ENCODE measurements at places on chromosomes 7 and 10.
A peak's percentile ranks its signal among the peaks of the same experiment; 100 is the strongest.

- peak; percentile 11 for DNase-seq
Observed at GRCh38 chr7:91034459-91035368, 229.5 kb upstream of the FZD1 start.

- no peak for DNase-seq
Observed at GRCh38 chr7:1536743-1537534, 6.4 kb downstream of the MAFK start.

GRCh38 chr7:7576344-7576743 is 9.7 kb downstream of the MIOS start:
- DNase-seq, result no peak

DNA sequence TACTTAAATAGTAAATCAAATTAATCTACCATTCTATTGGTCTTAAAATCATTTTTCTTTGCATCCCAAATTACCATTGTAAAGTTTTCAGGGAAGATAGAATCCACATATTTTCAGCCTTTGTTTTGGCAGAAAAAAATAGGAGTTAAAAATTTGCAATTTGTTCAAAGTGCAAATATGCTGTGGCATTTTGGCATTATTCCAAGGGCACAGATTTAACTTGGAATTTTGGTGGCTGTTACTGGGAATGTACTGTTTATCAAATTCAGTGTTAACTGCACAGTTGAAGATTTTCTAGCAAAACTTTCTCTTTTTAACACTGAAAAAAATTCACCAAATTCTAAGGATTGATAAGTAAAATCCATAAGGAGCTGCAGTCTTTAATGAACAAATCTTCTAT is 151.0 kb upstream of the HDAC9 start:
- no peak for DNase-seq

DNA sequence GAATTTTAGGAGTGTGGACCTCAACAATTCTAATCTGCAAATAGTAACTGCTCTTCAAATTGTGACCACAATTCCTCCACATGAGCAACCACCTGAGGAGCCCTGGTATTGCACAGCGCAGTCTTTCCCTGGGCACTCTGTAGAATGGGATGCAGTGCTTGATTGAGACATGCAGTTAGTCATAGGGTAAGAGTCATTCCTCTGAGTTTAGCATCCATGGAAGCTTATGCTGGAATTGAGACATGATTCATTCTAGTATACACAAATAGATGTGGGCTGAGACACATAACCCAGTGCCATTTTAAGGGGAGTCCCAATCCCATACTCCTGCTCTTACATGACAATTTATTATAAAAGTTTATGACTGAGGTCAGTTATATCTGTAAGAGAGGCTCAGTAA is 582.3 kb upstream of the CNTNAP2 start:
- no peak for DNase-seq

GRCh38 chr10:79132681-79133381 is 64.1 kb downstream of the ZMIZ1 start:
- no peak for DNase-seq

GRCh38 chr10:125035136-125035535 is 93.2 kb downstream of the ZRANB1 start:
- no peak for DNase-seq

- no peak for DNase-seq
Observed at GRCh38 chr7:125424721-125425120, 495.1 kb upstream of the POT1 start.

GRCh38 chr7:151208253-151208862 is 1.9 kb downstream of the H2BK1 start:
- DNase-seq, result no peak

DNA sequence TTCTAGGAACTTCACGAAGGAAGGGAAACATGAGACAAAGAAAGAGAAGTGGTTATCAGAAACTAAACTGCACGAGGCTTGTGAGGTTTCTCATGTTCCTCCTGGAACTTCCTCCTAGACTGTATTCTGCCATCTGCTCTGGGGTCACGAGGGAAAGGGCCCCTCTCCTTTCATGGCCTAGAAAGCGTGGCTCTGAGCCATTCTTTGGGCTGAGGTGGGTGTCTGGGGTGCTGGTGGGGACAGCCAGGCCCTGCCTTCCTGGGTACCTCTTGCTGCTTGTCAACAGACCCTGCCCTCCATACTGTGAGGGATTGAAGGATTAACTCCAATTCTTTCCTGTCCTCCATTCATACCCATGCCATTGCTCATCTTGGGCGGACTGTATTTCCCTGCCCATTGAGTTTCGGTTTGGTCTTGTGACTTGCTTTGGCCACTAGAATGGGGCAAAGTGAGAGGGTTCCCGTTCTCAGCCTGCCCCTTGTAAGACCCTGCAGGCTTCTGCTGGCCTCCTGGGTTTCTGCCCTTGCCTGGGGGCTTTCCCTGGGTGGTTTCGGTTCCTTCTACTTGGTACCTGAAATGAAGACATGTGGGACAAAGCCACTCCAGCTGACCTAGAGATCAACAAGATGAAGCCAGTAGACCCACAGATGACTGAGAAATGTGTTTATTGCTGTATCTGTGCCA is 14.9 kb upstream of the GIMAP8 start:
- peak; percentile 15 for DNase-seq

DNA sequence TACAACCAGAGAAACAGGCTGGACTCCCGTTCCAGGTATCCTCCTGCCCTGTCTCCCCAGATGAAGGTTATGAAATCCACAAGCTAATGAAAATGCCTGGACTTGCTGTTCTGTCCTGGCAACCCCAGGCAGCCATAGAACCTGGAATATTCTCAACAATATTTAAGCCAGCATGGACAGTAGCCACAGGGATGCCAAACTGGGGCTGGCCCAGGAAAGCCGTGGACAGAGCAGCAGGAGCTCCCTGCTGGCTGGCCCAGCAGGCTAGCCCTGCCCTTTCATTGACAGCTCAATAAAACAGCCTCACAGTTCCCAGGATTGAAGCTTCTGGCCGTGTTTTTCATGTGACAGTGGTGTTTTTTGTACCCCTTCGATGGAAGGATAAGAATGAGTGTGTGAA is 230.6 kb downstream of the BMPER start:
- DNase-seq, result no peak

DNA sequence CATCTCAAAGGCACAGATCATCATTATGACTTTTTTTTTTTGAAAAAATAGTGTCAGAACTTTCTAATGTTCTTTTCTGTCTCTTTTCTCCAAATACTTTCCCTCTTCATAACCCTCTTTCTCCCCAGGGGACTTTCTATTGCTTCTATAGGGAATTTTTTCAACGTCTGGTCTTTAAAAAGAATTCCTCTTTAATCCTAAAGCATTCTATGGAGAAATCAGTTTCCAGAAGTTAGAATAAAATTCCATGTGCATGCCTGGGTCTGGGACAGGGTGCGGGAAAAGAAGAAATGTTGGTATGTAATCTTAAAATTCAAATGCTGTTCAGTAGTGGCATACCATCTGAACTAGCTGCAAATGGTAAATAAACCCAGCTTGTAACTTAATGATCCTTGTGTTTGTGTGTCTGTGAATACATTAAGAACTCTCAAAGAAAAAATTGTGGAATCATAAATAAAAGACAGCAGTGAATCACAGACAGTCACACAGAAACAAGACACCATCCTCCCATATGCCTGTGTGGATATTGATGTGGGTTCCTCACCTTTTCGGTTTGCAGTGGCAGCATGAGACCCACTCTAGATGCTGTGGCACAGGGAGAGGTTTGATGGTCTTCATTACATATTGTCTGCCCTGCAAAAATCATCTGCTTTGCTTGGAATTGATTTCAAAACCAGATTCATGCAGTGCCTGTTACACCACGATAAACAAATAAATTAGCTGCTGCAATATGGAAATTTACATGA is 374.7 kb upstream of the NRP1 start:
- no peak for DNase-seq

- DNase-seq, result no peak
Observed at GRCh38 chr7:132077971-132078685, 498.1 kb downstream of the PLXNA4 start.

GRCh38 chr7:2112261-2113198 is 120.2 kb downstream of the MAD1L1 start:
- DNase-seq, result no peak

- DNase-seq, result no peak
Observed at GRCh38 chr7:116991233-116991632, 37.9 kb downstream of the ST7 start.

GRCh38 chr7:44310221-44310848 is 15.1 kb downstream of the CAMK2B start:
- DNase-seq, result no peak

DNA sequence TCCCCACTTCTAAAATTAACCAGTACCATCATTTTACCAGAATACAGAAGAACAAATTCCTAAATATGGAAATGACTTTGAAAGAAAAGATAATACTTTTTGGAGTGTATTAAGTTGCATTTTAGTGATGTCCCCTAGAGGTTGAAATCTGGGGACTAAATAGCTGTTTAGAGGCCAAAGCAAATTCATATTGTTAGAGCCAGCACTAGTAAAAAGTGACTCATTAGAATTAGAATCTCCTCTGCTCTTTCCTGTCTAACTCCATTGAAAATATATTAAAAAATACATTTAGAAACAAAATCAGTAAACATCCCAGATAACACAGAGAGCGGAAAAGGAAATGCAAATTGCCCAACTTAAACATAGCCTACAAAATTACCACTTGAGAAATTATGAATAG is 1189.6 kb upstream of the C7orf33 start:
- no peak for DNase-seq

DNA sequence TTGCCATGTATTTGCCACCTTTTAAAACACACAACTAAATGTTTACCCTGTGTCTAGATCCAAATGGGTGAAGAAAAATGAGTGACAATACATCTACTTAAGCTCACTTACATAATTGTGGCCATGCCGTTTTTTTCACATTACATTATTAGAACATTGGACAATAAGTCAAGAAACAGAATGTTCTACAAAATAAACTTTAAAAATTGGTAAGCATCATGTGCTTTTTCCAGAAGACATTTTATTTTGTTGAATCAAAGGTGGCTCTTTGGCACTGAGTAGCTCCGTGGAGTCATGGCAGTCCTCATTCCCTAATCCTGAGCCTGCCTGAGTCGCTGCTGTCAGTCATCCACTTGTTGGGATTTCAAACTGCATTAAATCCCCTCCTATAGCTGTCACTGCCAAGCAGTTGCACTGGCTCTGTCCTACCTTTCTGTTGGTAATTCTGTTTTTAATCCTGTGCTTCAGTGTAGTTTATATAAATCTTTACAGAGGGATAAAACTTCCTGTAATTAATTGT is 32.3 kb downstream of the CAV1 start:
- DNase-seq, result no peak

DNA sequence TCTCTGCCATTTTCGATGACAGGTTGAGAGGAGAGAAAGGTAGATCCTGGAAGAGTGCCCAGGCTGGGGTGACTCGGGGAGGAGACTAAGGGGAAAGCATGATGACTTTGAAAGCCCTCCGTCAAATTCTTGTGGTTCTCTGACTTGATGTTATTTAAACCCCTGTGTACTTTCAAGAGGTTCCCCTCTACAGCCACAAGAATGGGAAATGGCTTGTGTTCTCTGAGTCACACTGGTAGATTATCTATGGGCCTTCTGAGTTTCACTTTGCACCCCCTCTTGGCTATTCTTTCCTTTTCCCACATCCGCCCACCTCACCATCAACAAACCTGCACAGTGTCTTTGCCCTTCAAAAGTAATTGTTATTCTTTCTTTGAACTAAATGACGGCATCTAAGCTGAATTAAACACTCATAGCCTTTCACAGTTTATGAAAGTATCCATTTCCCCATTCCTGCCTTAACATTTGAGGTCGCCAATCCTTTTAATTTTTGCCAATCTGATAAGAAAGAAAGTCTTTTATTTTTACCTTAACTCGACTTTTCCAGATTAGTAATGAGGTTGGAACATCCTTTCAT is 24.1 kb downstream of the PRF1 start:
- peak; percentile 79 for DNase-seq

DNA sequence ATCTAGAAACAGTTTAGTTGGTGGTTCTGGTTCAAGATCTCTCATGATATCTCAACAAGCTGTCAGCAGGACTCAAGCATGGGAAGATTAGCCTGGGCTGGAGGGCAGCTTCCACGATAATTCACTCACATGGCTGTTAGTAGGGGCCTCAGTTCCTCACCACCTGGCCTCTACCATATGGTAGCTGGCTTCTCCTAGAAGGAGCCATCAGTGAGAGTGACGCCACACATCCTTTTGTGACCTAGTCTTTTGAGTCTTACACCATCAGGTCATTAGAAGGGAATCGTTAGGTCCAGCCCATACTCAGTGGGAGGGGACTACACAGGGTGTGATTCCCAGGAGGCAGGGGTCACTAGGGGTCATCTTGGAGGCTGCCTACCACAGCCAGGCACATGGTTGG is 239.3 kb upstream of the PLPP4 start:
- no peak for DNase-seq

DNA sequence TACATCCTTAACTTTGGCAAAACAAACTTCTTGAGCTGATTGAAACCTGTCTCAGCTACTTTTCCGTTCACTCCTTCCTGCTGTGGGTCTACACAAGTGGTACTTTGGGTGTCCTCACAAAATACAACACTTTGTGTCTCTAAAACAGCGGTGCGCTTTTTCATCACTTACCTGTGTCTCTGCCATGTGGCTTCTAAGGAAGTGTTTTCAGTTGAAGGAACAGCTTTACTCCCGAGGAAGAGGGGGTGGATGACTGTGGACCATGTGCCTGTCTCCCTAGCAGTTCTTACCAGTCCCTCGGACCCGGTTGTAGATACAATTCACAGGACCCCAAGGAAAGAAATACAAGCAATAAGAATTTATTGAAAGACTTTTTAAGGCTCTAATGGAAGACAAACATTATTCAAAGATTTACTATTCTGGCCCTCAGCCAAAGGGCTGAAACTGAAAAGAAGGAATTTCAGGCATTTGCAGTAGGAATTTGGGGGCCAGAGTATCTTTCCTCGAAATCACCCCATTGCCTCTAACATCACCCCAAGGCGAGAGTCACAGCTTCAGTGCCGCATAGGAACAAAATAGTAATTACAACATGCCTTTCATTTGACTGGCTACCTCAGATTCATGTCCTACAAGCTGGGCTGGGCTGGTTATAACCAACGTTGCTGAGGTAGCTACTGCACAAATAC is 246.3 kb downstream of the ACTR3B start:
- DNase-seq, result no peak

DNA sequence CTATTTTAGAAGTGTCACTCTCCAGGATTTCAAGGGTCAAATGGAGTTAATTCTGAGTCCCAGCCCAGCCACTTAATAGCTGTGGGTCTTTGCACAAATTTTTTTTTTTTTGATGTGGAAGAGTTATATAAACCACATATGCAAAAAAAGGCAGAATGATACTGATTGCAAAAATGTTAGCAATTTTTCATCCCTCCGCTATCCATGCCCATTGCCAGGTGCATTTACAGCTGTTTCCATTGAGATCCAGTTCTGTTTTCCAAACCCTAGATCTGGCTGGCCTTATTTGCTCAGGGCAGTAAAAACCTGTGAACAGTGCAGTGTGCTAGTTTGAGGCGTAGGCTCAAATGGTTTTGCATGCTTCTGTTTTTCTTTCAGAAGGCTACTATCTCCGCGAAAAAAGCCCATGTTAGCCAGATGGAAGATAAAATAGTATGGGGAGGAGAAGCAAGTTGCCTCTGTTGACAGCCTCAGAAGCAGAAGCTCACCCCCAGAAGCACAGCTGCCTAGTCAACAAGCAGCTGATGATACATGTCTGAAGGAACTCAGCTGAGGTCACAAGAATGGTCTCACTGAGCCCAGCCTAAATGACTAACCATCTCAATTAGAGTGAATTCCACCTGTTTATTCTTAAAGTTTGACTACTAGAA is 997 bp upstream of the ZNF138 start:
- no peak for DNase-seq

- DNase-seq, result no peak
Observed at GRCh38 chr7:71625545-71625944, 493.6 kb downstream of the GALNT17 start.

- DNase-seq, result no peak
Observed at GRCh38 chr10:35875016-35875676, 233.1 kb upstream of the FZD8 start.
